ENCODE measurements at places on chromosomes 2 and 18.

GRCh38 chr2:100018341-100019193 lies 123.8 kb downstream of the AFF3 start:
- DNase-seq, result no peak

DNA sequence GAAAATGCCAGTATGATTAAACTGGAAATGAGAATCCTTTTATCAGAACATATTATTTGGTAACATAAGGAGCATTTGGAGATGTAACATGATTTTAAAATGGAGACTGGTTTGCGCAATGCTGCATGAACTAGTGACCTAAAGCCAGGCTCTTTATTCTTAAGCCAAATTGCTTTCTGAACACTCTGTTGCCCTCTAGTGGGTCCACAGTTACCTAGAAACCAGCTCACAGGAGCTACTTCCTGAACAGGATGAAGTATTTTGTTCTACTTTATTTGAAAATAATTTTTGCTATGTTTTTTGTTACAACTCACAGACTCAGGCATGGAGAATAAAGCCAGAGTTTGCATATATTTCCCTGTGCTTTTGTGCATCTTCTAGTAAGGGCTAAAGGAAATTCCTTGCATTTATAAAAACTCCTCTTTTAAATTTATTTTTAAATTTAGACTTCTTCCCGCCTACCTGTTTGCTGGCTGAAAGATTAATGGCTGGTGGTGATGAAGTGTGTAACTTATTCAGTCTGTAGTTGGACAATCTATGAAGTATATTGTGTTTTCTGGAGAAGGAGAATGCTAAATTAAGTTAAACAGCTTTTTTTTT lies 146.7 kb downstream of the PARD3B start:
- no peak for DNase-seq

GRCh38 chr18:13240060-13240725 lies 21.6 kb downstream of the LDLRAD4 start:
- no peak for DNase-seq

GRCh38 chr2:102103284-102103683 lies 39.3 kb upstream of the IL1R1 start:
- no peak for DNase-seq

DNA sequence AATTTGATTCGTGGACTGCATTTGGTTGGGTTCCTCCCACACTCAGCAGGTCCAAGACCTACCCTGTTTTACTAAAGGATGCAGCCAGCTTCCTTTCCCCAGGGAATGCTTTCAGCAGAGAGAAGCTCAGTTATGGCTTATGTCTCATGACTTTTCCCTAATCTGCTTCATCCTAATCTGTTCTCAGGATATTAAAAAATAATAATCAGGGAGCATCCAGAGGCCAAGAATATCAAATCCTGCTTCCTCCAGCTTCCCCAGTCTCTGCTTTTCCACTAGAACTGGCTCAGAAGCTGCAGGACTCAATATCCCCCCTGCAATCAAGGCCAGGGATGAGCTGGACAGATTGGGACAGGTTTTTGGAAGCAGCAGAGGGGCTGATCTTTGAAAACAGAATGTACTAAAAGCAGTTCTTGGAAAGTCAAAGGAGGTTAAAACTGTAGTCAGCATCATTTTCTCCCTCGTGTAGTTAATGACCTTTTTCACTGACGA lies 326.9 kb upstream of the TNP1 start:
- no peak for DNase-seq

Data from activated T-cell treated with anti-CD3 and anti-CD28 coated beads for 24 hours (primary cell).